ENCODE measurements at places on chromosomes 5 and 9. TPM values are rescaled to one million over a fixed set of nuclear protein-coding genes. Genes with fewer than 3 reads are reported as not detected.
A peak's percentile ranks its signal among the peaks of the same experiment; 100 is the strongest.

- no peak overlapping the region for H3K27ac ChIP-seq
- no peaks in the 10 kb centered on the region for H3K4me1 ChIP-seq
- no peak overlapping the region for H3K4me3 ChIP-seq
- H3K36me3 ChIP-seq, result peaks cover 39% of the 10 kb centered on the region
- no peak for DNase-seq
- H3K27me3 ChIP-seq, result no peaks in the 10 kb centered on the region
Measured at GRCh38 chr9:123418506-123418905, 62.5 kb downstream of the CRB2 start.

DNA sequence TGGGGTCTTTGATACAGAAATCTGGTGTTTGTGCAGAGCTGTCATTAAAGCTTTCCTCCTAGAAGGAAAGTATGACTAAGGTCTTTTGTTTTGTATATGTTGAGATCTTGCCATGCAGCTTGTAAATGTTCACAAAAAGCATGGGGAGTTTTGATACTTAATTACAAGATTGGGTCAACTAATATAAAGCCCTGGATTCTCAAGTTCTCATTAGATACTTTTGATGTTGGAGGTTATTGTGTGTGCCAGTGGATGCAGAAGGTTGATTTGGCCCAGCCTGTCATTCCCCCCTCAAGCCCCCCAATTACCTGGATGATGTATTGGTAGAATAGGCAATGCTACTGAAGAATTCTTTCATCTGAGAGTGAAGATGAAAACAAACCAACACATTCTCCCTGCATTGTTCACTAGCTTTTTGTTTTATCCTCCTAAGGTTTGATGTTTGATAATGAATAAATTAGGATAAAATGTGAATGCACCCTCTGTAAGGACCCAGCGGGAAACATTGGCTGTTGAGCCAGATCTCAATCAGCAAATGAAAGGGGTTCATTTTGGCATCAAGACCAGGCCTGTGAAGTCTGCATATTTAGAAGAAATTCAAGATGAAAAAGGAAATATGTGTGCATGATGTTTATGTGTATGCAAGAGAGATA lies 61.9 kb upstream of the ADAMTS19 start:
- DNase-seq, result no peak
- H3K36me3 ChIP-seq, result no peaks in the 10 kb centered on the region
- no peaks in the 10 kb centered on the region for H3K27me3 ChIP-seq
- no peaks in the 10 kb centered on the region for H3K4me1 ChIP-seq
- no peak overlapping the region for H3K27ac ChIP-seq

DNA sequence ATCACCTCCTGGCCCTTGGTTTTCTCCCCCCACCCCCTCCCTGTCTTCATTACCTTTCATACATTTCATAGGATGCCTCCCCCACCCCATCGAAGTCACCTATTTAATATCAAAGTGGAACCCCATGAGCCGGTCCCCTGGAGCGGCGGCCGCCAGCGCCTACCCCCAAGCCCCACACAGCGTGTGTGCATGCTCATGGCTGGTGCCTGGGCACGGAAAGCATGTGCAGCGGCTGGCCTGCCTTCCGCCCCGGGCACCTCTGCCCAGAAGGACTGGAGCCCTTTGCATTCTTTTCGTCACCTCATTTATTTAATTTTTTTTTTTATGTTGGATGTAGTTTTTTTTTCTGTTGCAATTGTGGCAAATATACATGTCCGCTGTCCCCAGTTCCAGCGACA lies 116.2 kb downstream of the WNK2 start:
- H3K36me3 ChIP-seq, result no peaks in the 10 kb centered on the region
- H3K27ac ChIP-seq, result no peak overlapping the region
- H3K27me3 ChIP-seq, result peaks cover 20% of the 10 kb centered on the region
- no peak for DNase-seq
- no peaks in the 10 kb centered on the region for H3K4me1 ChIP-seq

DNA sequence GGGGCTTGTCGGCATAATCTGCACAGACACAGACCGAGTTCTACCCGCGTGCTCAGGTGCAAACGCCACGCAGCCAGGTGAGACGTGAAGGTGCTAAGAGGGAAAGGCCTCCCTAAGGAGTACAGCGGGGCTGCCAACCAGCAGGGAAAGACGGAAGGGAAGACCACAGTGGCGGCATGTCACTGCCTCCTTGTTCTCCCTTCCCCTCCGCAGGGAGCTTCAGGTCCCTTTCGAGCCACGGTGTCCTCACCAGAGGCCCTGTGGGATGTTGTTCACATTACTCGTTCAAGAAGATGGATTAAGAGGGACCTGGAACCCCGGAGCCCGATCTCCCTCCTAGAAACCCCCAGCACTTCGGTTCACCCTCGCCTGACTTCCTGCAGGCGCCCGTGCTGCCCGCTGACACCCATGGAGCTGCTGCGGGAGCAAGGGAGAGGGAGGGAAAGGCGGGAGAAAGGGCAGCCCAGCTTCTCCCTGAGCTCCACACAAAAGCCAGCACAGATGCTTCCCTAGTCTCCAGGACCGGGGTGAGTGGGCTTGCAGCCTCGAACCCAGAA lies 686 bp downstream of the BRD9 start:
- peak overlapping the region; percentile 77 for H3K27ac ChIP-seq
- H3K4me1 ChIP-seq, result peaks cover 17% of the 10 kb centered on the region
- no peaks in the 10 kb centered on the region for H3K27me3 ChIP-seq
- peak overlapping the region; percentile 90 for H3K4me3 ChIP-seq

PIP5KL1 gene
- total RNA-seq, result 3.1 TPM

DPYSL3 gene
- total RNA-seq, result 22.0 TPM

FAM200C gene
- total RNA-seq, result 0.87 TPM

CCNO gene
- 1.1 TPM for total RNA-seq
